ENCODE measurements at places on chromosomes 1 and 21.

DNA sequence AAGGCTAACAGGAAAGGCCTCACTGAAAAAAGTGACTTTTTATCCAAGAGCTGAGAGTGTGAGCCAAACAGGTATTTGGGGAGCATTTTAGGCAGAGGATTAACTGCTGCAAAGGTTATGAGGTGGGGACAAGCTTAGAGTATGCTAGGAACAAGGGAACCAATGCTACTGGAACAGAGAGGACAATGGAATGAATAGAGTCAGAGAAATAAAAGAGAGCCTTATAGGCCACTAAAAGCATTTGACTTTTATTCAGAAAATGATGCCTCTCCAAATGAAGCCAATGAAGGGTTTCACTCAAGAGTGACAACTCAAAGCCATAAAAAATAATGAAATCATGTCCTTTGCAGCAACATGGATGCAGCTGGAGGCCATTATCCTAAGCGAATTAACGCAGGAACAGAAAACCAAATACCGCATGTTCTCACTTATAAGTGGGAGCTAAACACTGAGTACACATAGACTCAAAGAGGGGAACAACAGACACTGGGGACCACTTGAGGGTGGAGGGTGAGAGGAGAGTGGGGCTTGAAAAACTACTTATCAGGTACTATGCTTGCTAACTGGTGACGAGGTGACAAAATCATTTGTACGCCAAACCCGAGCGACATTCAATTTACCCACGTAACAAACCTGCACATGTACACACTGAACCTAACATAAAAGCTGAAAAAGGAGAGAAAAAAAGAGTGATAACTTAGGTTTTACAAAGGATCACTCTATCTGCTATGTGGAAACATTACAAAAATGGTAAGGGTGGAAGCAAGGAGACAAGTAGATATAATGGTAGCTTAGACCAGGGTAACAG, 11.1 kb downstream of the PTP4A2 start:
- no peak for DNase-seq

GRCh38 chr1:223307544-223307943, 56.4 kb downstream of the SUSD4 start:
- no peak for DNase-seq

- no peak for DNase-seq
Observed at GRCh38 chr1:233730809-233731208, 116.9 kb downstream of the KCNK1 start.

GRCh38 chr1:119986007-119986497, 83.4 kb downstream of the NOTCH2 start:
- DNase-seq = no peak

All from epithelial cell of esophagus (primary cell).